ENCODE measurements at places on chromosomes 5 and 9. TPM values are rescaled to one million over a fixed set of nuclear protein-coding genes. Genes with fewer than 3 reads are reported as not detected.

Gene LVRN
- total RNA-seq: not detected

Gene CATSPER3
- total RNA-seq: 0.98 TPM

Gene ZER1
- total RNA-seq: 24.0 TPM

Gene CDC25C
- 0.42 TPM for total RNA-seq

Gene PCDHGA5
- total RNA-seq: 1.2 TPM

Gene RANBP17
- not detected for total RNA-seq

Gene CCDC112
- 5.3 TPM for total RNA-seq

Gene FAM153A
- total RNA-seq: 0.05 TPM
